Activated CD4-positive, alpha-beta memory T cell treated with anti-CD3 and anti-CD28 coated beads, Interleukin-2, amount 10 ng/mL, durations not matched to agents 7 days and 5 days (primary cell): ENCODE measurements at places on chromosomes 2 and 18. TPM values are rescaled to one million over a fixed set of nuclear protein-coding genes. Genes with fewer than 3 reads are reported as not detected.

The SYT4 gene
- not detected for total RNA-seq

GRCh38 chr2:102522162-102522561, 49.1 kb downstream of the SLC9A4 start:
- no peaks in the 10 kb centered on the region for H3K36me3 ChIP-seq
- H3K27ac ChIP-seq = no peak overlapping the region
- no peak for DNase-seq
- peaks cover 6% of the 10 kb centered on the region for H3K27me3 ChIP-seq
- H3K4me3 ChIP-seq = no peak overlapping the region
- peaks cover 2% of the 10 kb centered on the region for H3K4me1 ChIP-seq

The NAT8 gene
- not detected for total RNA-seq

The AGXT gene
- total RNA-seq = not detected

The CNTNAP5 gene
- not detected for total RNA-seq

- DNase-seq = no peak
- no peak overlapping the region for H3K4me3 ChIP-seq
- H3K27me3 ChIP-seq = no peaks in the 10 kb centered on the region
- H3K27ac ChIP-seq = no peak overlapping the region
- no peaks in the 10 kb centered on the region for H3K4me1 ChIP-seq
These were observed 177.9 kb downstream of the CYRIA start for GRCh38 chr2:16487686-16488085.

- H3K27ac ChIP-seq = no peak overlapping the region
- H3K4me3 ChIP-seq = no peak overlapping the region
- H3K36me3 ChIP-seq = peaks cover 4% of the 10 kb centered on the region
- H3K27me3 ChIP-seq = peaks cover 5% of the 10 kb centered on the region
- no peak for DNase-seq
- H3K4me1 ChIP-seq = no peaks in the 10 kb centered on the region
These were observed 19.9 kb downstream of the SIGLEC15 start for GRCh38 chr18:45845410-45845809.
